ENCODE measurements at places on chromosomes 2 and 18.

- no peak for DNase-seq
These were observed 94.4 kb downstream of the MEP1B start for GRCh38 chr18:32284284-32284683.

DNA sequence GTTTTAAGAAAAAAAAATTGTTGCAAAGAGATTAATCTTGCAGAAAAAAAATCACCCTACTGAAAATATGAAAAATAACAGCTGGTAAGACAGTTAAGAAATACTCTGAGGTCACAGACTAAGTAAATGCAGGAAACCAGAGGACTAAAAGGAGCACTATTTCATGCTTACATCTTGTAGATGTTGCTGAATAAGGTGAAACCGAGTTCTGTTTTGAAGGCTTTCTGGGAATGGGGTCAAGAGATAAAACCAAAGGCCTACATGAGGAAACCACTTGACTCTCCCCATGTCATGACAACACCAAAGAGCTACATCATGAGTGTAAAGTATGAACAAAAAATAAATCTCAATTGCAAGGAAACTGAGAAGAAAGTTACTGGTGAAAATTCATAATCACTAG lies 197.6 kb downstream of the LRP1B start:
- no peak for DNase-seq

DNA sequence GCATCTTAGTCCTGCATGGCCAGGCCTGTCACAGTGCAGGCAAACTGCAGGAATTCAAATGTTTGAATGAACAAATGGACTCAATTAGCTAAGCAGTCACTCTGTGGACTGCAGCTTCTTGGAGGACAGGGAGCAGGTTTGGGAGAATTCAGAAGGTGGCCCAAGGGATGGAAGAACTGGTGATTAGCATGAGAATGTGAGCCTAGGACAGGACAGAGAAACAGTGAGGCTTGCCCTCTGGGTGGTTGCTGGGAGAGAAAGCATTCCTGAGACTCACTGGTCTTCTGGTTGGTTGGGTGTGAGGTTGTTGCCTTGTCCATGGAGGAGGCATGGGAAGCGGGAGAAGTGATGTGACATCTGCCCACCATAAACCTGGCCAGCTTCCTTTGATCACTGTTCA lies 13.7 kb downstream of the IL1RL2 start:
- no peak for DNase-seq

DNA sequence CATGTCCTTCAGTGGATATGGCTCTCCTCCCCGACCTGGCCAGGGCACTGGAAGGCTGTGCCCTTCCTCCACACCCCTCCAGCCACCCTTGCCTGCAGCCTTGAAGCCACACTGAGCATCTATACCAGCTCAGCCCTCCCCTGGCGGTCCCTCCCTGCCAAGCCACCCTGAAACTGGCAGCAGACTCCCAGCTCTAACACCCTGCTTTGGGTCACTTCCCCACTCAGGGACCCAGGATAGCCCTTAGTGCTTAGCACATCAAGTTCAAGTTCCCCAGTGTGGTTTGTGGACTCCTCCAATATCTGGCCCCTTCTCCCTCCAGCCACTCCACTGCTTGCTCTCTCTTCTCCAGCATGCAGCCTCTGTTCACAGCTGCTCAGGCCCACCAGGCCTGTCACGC lies 89.4 kb downstream of the TNS1 start:
- no peak for DNase-seq

DNA sequence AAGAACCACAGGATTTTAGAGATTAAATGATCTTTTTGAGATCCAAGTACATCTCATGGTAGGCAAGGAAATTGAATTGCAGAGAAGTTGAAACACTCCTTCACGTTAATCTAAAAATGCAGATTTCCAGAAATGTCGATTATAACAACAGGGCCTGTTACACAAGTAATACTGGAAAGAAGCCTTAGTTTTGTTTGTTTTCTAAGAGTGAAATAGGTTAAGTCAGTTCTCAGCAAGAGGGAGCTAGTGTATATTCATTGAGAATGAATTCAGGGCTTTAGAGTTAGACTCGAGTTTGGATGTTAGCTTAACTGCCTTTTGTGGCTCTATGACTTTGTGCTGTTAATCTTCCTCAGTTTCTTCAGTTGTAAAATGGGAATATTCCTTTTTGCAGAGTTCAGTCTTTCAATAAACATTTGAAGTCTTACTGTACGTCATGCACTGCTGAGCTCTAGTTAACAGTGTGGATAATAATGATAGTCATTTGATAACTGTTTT lies 926 bp downstream of the NDUFV2 start:
- no peak for DNase-seq

DNA sequence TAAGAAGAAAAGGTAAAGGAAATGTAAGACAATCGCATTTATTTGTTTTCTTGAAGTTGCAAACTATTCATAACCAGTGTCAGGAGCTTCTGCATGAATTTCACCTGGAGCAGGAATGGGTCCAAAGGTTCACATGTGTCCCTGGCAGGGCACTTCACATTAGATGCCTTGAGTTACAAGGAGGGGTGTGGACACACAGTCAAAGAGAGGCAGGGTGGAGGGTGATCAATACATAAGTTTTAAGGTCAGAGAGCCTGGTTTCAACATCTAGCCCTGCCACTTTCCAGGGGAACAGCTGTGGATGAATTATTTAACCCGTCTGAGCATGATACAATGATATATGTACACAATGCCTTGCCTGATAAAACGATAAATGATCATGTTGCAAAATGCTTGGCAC lies 321.4 kb downstream of the CYP26B1 start:
- no peak for DNase-seq

DNA sequence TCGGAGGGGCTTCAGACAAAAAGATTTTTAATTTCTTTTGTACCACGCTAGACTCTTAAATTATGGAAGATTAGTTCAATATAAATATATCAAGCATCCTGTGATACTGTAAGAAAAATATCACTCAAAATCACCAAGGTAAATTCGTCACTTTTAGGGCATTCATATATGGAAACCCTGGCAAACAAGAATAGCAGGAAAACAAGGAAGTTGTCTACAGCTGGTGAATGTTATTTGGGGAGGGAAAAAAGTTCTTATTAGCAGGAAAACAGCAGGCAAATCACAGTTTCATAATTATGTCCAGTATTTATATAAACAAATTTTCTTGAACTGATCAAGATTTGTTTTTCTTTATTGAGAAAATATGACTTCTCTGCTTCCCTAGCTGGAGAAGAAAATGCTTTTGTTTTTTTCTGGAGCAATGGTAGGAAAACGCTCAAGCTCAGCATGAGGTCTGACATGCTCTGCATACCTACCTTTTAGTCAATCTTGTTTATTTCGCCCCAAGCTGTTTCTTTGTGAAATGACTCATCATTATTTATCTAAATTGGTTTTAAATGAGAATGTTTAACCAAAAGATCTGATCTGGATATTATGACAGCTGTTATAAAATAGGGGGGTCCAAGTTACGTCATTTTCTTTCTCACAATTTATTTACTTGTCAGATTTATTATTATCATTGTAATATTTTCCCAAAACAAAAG lies 14.7 kb downstream of the LINC00305 start:
- DNase-seq = no peak

GRCh38 chr2:176793792-176794191 lies 418.8 kb upstream of the HNRNPA3 start:
- no peak for DNase-seq

GRCh38 chr18:7038330-7038851 lies 79.2 kb downstream of the LAMA1 start:
- peak; percentile 92 for DNase-seq

DNA sequence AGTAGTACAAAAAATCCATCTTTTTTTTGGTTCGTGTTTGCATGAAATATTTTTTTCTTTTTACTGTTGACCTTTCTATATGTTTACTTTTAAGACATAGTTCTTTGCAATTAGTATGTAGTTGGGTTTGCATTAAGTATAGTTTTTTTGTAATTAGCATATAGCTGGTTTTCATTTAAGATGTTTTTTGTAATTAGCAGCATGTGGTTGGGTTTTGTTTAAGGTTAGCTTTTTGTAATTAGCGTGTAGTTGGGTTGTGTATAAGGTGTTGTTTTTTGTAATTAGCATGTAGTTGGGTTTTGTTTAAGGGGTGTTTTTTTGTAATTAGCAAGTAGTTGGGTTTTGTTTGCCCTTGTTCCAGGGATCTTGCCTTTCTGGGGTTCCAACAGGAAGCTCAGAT lies 193.1 kb downstream of the LPIN1 start:
- DNase-seq = no peak

GRCh38 chr2:150207979-150208378 lies 279.5 kb downstream of the RND3 start:
- DNase-seq = no peak

- no peak for DNase-seq
These were observed 113.5 kb upstream of the CHRNA1 start for GRCh38 chr2:174877751-174878150.

DNA sequence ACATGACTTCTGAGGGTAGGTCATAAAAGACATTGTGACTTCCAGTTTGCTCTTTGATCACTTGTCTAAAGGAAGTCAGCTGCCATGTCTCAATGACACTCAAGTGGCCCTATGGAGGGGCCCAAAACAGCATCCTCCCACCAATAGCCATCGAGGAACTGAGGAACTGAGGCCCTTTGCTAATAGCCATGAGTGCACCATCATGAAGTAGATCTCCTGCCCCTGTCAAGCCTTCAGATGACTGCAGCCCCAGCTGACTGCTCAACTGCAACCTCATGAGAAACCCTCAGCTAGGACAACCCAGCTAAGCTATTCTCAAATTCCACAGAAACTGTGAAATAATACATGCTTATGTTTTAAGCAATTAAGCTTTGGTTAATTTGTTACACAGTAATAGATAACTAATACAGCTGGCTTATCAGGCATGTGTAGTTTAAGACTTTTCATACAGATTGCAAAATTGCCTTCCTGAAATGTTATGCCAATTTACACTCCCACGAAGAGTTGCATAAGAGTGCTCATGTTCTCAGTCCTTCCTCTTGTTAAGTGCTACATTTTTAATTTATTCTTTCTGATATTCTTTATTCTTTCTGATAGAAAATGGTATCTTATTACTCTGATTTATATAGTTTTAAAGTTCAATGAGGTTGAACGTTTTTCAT lies 105.6 kb upstream of the NDUFV2 start:
- no peak for DNase-seq

- DNase-seq = no peak
These were observed 231.3 kb downstream of the HDAC4 start for GRCh38 chr2:239169311-239170048.

DNA sequence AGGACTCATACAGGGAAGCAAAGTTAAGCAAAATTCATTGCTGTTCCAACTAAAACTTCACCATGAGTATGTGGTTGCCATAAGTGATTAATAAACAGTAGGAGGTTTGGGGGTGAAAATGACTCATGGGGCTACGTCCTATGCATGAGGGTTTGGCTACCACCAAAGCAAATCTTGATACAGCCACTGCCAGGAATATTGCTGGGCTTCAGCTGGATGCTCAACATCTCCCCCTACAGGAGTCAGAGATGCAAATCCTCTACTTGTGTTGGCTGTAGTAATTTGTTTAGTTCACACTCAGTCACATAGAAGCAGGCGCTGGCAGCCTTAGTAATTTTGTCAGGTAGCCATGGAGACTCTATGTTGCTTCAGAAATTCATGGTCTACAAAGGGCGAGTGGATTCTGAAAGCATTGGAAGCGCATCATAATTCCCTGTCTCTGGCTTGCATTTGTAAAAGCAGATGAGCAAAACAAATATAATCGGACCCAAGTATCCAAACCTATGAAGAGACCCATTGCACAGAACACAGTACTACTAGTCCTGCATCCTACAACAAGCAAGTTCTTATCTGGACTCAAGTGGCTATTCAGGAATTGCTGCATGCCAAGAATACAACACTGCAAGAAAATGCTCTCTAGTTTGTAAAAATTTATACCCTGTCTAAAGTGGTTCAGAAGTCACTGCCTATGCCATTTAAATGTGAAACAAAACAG lies 76.0 kb downstream of the CD28 start:
- peak; percentile 40 for DNase-seq

- no peak for DNase-seq
These were observed 17.1 kb downstream of the PXDN start for GRCh38 chr2:1727101-1727771.

DNA sequence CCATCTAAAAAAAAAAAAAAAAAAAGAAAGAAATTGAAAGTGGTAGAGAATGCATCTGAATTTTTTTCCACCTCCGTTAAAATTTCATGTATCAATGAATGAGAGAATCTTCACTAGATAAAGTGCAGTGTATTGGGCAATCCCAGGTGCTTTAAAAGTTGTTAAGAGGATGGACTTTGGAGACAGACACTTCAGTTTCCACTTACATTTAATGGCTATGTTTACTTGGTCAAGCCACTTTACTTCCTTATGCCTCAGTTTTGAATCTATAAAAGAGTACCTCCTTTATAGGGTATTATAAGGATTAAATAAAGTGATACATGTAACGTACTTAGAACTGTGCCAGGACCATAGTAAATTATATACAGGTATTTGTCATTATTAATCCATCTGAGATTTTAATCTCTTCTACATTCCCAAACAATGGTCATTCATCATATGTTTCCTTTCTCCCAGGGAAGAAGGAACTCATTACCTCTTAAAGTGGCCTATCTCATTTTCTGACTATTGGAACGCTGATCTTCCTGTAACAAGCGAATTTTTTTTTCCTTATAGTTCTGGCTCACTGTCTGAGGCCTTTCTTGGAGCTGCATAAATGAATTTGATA lies 29.1 kb upstream of the TANK start:
- no peak for DNase-seq

Data from testis (tissue), 5 donors.